ENCODE measurements at places on chromosomes 4 and X.

GRCh38 chrX:55796496-55796895, 78.9 kb downstream of the RRAGB start:
- no peak for DNase-seq

DNA sequence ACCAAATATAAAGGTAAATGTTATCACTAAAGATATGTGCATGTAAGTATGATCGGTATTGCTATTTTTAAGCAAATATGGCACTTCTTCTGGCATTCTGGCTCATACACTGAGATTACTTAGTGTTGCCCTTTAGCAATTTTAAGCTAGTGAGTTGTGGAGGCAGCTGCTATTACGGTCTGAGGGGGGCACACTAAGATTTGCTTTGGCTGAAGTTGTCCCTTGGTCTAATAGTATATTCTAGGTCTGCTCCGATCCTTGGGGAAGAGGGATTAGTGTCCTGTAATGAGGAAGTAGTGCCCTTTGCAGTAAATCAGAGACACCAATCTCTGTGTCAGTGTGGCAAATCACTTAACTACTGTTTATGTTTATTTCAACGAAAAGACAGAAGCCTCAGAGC, 196.5 kb upstream of the FTHL17 start:
- peak; percentile 27 for DNase-seq

DNA sequence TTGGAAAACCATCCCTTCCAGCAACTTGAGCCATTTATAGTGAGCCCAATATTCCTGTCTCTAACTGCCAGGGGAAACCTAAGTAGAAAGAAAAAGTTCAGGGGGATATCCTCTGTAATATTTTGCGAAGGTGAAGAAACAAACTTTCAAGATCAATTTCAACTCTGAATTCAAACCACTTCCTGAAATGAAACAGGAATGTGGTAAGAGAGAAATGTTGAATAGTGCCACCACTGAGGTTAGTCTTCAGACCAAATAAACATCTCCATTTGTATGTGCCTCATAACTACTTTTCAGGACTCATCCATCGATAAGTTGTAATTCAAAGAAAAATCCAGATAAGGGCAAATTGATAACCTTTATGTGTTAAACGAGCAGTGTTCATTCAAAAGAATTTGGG, 128.7 kb downstream of the GABRB1 start:
- no peak for DNase-seq

DNA sequence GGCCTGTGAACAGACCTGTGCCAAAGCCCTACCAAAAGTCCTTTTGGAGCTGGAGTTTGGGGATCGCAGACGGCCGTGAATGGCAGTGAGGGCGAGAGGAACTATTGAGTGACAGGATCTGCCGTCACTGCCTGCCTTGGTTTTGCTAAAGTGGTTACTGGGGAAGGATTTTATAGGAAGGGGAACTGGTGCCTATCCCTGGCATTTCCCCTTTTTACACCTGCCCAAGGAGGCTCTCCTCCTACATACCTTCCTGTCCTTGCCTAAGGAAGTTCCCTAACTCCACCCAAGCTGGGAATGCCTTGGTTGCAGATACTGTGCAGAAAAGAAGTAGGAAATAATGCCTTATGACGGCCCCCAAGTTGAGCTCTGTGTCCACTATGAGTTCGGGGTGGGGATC, 14.5 kb downstream of the LONRF3 start:
- DNase-seq: no peak

DNA sequence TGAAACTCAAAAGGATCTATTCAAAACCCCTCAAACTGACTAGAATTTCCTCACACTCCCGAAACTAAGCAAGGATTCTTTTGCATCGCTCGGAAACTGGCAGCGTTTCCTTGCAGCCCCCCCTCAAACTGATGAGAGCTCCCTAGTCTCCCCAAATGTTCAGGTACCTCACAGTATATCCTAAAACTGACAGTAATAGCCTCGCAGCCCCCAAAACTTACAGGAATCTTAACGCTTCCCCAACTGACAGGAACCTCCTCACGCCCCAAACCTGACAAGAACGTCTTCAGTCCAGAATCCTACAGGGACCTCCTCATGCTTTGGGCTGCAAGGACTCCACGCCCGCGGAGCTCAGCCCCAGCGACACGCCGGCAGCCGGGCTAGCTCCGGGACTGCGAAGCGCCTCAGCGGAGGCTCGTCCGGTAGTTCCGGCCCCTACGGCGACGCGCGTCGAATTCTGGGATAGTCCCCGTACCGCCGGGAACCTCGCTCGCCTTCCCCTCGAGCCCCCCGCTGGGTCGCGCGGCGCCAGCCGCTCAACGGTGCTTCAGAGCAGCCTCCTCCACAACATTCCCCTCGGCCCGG, 640 bp downstream of the PHF8 start:
- peak; percentile 29 for DNase-seq

DNA sequence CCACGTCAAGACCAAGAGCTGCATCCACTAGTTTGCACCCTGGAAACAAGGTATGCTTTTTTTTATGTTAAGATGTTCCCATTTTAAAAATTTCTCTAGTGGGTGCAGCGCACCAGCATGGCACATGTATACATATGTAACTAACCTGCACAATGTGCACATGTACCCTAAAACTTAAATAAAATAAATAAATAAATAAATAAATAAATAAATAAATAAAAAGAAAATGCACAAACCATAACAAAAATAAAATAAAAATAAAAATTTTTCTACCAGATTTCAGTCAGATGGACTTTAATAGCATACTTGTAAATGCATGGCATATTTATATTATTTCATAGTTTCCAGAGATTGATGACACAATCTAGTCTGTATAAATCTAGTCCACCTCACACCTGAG, 1.9 kb upstream of the PRR27 start:
- DNase-seq: no peak
